Stimulated activated CD4-positive, alpha-beta T cell treated with anti-CD3 and anti-CD28 coated beads, Interleukin-2, amount 100 ng/mL, for 4 hours (primary cell): ENCODE measurements at places on chromosomes 2 and 18.

DNA sequence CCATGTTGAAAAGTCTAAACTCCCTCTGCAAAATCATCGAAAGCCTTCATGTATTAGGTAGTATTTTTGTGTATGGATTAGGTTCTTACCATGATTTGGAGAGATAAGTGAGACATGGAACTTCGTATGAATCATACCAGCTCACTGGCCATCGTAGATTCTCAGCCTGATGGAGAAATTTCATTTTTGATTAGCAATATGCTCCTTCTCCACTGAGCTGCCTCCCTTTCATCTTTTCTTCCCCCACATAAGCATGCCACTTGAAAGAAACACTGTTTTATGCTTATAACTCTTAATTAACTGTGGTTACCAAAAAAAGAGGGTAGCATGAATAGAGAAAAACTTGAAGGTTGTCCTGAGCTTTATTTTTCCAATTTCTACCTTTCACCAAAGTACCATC, 111.9 kb downstream of the NCK2 start:
- no peak for DNase-seq

GRCh38 chr18:70028084-70028483, 80.4 kb upstream of the CD226 start:
- no peak for DNase-seq

DNA sequence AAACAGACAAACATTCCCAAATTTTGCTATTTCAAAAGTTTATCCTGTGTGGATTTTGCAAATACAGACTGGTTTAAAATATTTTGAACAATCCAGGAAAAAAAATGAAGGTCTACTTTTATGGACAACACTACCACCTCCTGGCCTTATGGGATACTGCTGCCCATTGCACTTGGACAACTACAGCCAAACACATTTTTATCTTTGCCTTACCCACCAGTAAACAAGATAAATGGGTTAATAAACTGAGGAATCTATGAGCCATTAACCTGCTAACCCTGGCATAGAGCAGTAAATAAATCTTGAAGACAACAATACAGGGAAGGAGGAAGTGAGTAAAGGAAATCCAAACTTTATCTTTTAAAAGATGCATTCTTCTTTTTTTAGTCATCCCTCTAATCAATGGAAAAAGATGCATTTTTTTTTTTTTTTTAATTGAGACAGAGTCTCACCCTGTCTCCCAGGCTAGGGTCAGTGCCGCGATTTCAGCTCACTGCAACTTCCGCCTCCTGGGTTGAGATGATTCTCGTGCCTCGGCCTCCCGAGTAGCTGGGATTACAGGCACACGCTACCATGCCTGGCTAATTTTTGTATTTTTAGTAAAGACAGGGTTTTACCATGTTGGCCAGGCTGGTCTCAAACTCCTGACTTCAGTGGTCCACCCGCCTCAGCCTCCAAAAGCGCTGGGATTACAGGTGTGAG, 2.1 kb upstream of the SPIRE1 start:
- DNase-seq, result no peak

- no peak for DNase-seq
Measured at GRCh38 chr2:213443921-213444320, 159.7 kb downstream of the SPAG16 start.

GRCh38 chr2:72937356-72937669, 20.0 kb downstream of the EMX1 start:
- no peak for DNase-seq

- DNase-seq, result no peak
Measured at GRCh38 chr2:25349397-25349796, 7.7 kb upstream of the DNMT3A start.

DNA sequence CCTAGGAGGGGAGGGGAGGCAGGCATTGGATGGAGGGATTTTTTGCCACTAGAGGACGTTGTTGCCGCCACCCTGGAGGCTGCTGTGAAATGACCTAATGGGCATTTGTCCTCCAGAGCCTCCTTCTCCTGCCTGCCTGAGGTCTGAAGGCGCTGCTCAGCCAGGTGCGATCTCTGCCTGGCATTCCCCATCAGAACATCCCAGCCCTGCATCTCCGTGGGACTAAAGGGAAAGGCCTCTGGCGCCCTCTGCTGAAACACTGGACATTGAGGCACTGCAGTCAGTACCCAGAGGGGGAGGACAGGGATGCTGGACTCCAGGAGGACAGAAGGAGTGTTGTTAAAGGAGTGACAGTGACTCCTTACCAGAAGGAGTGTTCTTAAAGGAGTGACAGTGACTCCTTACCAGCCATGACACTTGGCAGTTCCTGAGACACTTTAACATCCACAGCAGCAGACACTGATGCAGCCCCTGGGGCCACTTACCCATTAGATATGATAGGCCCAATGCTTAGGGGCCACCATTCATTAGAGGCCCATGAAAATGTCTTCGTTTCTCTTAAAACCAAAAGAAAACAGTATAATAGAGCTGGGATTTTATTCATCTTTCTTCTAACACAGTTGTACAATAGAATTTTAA, 17.0 kb downstream of the THNSL2 start:
- peak; percentile 13 for DNase-seq

DNA sequence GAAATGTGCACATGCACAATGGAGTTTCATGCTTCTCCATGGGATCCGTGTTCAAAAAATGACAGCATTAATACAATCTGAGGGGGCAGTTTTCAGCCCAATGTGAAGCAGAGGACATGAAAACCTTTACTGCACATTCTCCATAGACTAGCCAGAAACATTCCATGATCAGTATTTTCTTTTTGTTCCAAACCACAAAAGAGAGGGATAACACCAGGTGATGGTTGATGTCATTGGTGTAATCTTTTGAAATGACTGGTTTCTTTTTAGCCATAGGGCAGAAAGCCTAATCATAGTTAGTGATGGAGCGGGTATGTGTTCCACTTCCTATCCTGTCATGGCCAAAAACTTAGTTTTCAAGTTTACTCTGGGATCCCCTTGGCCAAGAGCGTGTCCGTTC, 1.8 kb upstream of the KYNU start:
- DNase-seq, result no peak

DNA sequence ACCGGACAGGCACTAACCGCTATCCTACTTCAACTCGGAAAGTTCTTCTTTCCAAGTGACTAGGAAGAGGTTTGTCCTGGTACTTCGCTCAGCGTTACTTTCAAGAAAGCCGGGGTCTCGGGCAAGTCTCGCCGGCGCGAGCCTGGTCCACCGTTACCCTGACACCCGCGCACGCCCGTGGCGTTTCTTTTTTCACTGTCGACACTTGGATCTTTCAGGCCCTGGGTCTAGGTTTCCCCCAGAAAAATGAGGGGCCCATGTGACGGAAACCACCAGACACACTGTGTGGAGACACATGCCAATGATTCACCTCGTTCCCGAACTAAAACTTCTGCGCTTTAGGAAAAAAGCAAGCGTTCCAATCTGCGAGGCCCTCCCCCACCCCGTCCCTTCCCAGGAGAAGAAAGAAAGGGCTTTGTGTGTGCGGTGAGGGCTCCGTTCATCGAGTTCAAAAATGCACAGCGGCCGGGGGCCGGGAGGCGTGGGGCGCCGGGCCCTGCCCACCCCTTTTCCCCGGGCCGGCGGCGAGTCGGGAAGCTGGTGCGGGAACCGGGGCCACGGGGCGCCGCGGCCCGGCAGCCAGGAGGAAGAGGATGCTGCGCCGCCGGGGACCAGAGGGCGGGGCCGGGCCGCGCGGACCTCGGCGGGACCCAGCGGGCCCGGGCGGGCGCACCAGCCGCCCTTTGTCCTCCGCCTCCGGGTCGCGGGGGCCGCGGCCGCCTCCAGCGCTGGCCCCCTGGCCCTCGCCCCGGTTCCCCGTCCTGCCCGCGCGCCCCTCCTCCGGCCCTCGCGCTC, 2.6 kb downstream of the ZNF521 start:
- DNase-seq, result no peak

DNA sequence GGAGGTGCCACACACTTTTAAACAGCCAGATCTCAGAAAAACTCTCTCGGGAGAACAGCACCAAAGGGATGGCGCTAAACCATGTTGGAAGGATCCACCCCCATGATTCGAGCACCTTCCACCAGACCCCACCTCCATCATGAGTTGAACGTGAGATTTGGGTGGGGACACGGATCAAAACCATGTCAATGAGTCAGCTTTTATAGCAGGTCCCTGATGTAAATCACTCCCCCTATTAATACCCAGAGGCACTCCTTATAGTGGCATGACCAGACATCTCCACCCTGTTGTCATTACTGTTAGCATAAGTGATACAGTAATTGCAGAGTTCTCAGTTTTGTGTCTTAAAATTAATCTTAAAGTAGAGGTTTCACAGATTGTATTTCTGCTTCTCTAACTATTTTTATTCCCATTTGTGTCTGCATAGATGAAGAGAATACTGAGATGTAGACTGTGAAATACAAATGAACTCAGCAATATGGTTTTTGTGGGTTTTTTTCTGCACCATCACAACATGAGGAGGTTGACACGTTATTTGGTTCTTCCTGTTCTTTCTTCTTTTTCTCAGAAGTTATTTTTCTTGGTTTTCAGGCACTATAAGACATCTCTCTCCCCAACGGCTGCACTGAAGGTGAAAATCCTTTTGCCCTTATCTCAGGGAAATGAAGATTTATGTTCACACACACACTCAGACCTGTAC, 218.2 kb downstream of the ARL4C start:
- DNase-seq, result no peak

DNA sequence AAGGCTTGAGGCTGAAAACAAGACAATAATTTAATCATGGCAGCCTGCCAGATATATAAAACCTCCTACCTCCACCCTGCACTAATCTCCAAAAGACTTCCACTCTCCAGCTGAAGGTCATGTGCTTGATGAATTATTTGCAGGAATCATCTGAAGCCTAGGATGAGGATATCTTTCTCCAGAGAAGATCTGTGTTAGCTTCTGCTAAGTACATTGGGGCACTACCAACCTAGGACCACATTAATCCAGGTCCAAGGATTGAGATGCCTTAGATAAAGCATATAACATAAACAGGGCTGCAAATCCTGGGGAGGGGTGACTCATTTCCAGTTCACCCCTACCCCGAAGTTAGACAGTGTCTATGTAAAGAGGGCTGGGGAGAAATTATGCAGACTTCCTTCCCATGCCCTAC, 80.5 kb upstream of the FRZB start:
- DNase-seq, result no peak

DNA sequence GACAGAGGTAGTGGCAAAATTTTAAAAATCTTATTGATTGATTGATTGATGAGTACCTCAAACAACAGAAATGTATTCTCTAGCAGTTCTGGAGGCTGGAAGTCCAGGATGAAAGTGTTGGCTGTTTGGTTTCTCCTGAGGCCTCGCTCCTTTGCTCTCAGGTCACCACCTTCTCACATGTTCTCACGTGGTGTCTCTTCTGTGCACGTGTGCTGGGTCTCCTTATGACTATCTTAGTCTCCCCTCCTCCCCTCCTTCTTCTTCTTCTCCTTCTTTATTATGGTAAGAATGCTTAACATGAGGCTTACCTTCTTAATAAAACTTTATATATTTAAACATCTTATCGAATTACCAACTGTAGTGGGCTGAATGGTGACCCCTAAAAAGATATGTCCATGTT, 446.0 kb upstream of the SPHKAP start:
- DNase-seq, result no peak

GRCh38 chr18:53864770-53865169, 359.7 kb downstream of the MBD2 start:
- DNase-seq, result no peak

GRCh38 chr18:59517446-59518165, 158.5 kb upstream of the LMAN1 start:
- no peak for DNase-seq

DNA sequence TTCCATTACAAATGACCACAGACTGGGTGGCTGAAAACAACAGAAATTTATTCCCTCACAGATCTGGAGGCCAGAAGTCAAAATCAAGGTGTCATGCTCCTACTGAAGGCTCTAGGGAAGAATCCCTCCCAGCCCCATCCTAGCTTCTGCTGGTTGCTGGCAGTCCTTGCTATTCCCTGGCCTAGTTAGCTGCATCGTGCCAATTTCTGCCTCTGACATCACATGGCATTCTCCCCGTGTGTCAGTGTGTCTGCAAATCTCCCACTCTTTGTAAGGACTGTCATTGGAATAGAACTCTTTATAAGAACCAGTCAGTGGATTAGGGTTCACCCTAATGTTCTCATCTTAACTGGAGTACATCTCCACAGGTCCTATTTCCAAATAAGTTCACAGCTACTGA, 30.5 kb upstream of the NCKAP5 start:
- DNase-seq, result no peak

GRCh38 chr18:31203096-31203793, 40.6 kb upstream of the DSC1 start:
- DNase-seq, result no peak

- DNase-seq, result no peak
Measured at GRCh38 chr2:207698301-207698700, 13.1 kb upstream of the CCNYL1 start.

DNA sequence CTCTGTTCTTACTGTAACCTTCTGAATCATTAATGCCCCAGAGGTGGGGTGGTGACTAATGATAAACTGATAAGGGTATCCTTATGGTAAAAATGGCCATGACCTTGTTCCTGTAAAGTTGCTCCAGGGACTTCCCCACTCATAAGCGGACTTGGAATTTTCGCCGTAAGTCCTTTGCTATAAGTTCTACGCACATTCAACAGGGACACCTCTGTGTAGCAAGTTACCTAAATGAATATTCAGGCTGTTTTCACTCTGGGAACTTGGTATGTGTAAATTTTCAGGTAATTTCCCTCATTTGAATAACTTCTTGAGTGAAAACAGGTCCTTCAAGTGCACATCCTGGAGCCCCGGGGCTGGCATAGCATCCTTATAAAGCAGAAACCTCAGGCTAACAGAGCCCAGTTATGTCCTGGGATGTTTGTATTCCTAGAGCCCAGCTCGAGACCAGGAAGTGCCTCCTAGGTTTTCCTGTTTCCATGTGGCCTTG, 9.4 kb upstream of the AGFG1 start:
- no peak for DNase-seq

GRCh38 chr18:9806905-9807304, 78.9 kb upstream of the TXNDC2 start:
- DNase-seq, result no peak

- DNase-seq, result no peak
Measured at GRCh38 chr2:85394976-85395375, 15.2 kb downstream of the CAPG start.

DNA sequence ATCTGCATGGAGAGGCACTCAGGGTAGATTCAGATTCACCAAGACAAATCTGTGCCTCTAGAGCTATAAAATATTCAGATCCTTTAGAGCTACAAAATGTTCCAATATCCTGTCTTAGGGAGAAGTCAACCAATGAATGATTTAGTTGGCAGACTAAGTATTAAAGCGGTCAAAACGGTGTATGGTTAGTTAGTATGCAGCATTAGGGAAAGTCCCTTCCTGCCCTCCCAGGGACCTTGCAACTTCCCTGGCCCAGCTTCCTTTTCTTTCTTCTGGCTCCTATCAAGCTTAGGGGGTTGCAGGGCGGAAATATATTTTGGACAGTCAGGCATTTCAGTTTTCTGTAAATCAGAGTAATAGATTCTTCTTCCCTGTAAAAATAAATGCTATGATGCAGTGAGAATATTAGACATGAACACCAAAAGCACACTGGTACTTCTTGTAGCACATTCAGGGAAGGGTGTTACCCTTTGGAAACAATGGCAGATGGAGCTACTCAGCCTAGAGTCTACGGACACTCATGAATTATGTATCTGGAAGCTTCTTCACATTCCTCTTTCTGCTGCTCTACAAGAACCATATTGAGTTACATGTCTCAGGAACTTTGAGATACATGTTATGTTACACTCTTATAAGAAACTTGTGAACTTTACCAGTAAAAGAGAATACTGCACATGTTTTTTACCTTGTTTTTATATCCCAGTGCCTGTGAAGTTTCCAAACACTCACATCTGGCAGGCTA, 45.7 kb downstream of the CCDC93 start:
- DNase-seq, result no peak

GRCh38 chr2:217513258-217513657, 489.5 kb downstream of the TNS1 start:
- DNase-seq, result no peak
